ENCODE measurements at places on chromosomes 5 and 9.

- no peak for DNase-seq
Measured at GRCh38 chr5:80090884-80091166, 55.7 kb downstream of the THBS4 start.

GRCh38 chr9:70054521-70054920 is 10.9 kb downstream of the MAMDC2 start:
- DNase-seq, result no peak

DNA sequence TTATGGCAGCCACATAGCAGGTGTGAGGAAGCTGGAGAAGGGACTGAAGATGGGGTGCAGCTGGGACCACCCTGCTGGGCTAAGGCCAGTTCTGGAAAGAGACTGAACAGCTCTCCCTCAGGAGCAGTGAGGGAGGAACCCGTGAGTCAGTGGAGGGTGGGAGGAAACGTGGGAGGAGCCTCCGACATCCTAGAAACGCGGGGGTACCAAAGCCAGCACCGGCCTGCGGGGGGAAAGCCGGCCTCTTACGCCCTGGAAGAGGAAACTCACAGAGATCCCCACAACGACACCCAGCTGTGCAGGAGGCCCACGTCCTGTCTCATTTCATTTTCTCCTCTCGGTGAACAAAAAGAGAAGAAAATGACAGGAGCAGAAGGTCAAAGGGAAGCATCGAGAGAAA is 185.8 kb upstream of the IRX4 start:
- no peak for DNase-seq

DNA sequence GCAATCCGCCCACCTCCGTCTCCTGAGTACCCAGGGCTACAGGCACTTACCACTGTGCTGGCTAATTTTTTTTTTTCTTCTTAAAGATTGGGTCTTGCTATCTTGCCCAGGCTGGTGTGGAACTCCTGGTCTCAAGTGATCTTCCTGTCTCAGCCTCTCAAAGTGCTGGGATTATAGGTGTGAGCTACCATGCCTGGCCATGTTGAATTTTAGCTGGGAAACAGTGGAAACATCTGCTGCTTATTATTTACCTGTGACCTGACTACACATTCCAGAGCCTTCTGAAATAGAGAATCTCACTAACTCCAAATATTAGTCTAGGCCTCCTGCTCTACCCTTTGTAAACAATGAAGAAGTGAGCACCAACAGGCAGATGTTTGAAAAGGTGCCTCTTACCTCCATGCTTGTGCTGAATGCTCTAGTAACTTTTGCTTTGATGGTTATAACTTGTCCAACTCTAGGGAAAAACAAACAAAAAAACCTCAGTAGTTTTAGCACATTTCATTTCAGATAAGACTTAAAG is 22.5 kb downstream of the ACOT12 start:
- DNase-seq, result no peak

DNA sequence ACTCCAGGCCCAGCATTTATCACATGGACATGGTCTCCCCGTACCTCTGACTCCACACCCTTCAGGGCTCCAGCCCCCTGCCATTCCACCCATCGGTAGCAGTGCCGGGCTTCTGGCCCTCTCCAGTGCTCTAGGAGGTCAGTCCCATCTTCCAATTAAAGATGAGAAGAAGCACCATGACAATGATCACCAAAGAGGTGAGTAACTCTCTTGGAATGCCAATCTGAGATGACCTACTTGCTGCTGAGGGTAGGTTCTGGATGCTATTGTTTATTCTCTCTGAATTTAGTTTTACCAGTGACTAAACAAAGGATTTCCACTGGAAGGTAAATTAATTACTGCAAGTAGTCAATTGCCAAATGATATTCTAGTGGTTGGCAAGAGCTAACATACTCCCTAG is 80.8 kb downstream of the TLE4 start:
- no peak for DNase-seq

DNA sequence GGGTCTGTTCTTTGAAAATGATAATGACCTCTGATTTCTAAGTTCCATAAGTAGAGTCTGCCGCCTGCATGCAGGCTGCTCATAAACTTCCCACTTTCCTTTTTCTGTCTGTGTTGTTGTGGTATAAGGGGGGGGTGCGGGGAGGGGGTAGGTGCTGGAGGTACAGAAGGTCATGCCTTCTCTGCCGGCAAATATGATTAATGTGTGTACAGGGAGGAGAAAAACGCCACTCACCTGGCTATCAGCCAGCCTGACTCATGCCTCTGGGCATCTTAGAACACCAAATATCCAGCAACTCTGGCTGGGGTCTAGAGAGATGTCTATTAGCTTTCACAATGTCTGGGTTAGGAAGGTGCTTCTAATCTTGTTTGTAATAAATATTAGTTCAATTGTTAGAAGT is 128.3 kb downstream of the EFNA5 start:
- DNase-seq, result no peak

- DNase-seq, result no peak
Measured at GRCh38 chr9:89495824-89496560, 1.9 kb downstream of the SEMA4D start.

DNA sequence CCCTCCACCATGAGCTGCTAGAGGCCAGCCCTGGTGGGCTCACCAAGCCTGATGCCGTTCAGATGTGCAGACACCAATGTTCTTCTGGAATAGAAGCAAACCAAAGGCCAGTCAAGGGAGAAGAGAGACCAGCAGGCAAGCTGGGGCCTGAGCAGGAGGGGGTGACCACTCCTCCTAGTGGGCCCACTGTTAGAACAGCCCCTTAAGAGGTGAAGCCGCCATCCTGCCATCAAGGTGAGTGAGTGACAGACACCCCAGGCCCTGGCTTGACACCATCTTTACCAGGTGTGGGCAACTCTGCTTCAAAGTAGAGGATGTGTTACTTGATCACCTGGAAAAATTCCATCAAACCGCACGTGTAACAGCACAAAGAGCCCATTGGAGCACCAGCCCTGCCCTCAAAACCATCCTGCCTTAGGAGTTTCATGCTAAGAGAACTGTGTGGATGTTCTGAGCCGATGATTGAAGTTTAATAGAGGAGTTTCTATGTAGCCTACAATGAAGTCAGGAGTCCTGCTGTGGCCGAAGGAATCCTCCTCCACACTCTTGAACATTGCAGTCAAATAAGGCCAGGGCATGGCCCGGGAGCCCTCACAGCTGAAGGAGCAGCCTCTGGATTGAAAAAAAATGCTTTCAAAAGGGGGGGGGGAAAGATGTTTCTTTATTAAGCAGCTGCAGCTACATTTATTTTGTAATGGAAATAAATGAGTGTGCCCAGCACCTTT is 20.8 kb downstream of the AMBP start:
- DNase-seq, result no peak

GRCh38 chr5:179974946-179975712 is 67.4 kb upstream of the TBC1D9B start:
- peak; percentile 58 for DNase-seq

DNA sequence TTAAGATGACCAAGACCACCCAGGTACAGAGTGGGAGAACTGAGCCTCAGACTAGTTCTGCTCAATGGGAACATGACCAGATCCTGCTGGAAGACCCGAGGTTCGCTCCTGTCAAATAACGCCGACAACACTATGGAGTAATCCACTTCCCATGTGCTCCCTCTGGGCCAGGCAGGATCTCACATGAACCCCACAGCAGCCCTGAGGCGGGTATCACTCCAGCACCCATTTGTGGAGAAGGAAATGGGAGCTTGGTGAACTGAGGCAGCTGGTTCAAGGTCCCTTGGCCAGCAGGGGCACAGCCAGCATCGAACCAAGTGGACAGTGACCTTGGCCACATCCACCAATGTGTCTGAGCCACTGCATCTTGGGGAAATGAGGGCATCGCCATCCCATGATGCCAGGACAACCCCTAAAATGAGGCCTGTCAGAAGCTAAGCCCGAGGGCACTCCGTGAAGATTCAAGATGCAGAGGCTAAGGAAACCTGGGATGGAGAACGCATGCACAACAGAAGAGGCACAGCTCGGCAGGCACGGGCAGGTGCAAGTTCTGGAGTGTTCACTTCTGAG is 8.5 kb downstream of the ANKS6 start:
- DNase-seq, result no peak

GRCh38 chr9:9620736-9621135 is 992.1 kb downstream of the PTPRD start:
- DNase-seq, result no peak

DNA sequence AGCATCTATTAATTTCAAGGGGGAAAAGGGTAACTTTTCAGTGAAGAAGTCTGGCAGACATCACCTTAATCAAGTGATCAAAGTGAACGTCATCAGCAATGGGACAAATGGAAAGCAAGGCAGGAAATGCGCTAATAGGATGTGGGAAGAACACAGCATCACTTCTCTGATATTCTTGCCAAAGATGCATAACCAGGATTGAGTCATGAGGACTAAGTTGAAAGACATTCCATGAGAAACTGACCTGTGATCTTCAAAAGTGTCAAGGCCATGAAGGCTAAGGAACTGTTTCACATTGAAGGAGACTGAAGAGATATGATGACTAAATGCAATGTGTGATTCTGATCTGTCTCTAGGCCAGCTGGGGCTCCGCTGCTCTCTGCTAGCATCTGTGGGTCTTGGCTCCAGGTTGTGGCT is 92.9 kb downstream of the NDFIP1 start:
- no peak for DNase-seq

GRCh38 chr9:106478727-106479126 is 384.2 kb upstream of the ZNF462 start:
- DNase-seq, result no peak

DNA sequence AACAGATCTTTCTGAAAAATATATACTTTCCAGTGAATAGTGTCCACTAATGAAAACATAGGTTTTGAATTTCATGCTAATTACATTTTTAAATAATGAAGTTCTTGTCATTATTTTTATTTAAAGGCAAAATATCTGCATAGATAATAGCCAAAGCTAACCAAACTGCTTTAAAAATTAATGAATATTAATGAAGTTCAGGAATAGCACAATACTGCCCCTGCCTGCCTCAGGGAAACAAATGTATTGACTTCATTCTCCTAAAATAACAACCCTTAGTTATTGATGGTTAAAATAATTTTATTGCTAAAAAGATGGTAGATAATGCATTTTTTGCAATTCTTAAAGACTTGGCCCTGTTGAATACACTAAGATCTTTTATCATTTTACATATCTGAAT is 103.6 kb upstream of the SSBP2 start:
- DNase-seq, result peak; percentile 50

- no peak for DNase-seq
Measured at GRCh38 chr9:7137040-7137439, 379.3 kb downstream of the KDM4C start.

GRCh38 chr5:115033861-115034260 is 135.8 kb downstream of the TRIM36 start:
- DNase-seq, result peak; percentile 2

DNA sequence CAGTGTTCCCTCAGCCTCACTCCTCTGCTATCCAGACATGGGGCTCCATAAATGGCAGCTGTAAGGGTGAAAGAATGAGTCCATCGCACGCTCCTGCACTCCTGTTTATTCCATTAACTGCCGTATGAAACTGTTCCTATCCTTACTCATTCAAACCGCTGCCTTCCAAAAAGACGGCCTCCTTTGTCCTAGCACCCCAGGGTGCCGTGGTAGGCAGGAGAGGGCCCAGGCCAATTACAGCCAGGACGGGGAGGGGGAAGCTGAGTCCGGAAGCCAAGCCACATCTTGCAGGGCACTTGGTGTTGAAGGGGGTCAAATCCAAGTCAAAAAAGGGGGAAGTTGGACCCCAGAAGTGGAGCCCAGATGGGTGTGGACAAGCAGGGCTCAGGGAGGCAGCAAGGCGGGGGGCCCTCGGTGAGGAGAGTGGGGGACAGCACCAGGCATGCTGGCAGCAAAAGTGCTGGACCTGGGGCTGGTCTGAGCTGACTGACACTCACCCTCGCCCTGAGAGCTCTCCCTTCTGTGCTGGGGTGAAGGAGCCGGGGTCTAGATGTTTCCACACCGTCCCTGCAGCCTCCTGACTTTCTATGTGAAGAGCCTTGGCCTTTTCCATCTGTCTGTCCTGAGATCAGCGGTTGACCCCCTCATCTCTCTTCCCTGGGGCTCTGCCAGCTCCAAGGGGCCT is 63.3 kb downstream of the COL23A1 start:
- no peak for DNase-seq

DNA sequence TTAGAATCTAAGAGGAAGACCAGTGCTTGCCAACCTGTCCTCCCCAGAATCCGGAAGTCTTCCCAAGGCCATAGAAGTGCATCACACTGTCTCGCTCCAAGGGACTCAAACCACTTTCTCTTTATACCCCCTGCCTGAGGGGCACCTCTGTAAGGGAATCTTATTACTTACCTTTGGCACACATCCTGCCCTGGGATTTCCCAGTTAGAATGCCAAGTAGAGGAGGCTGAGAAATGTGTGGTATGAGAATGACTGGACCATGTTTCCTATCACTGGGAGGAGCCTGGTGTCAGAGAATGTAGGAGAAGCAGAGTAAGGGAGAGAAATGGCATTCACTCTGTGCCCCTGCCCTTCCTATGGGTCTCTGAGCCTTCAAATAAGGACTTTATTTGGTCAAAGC is 85.8 kb downstream of the AOPEP start:
- DNase-seq, result no peak

- no peak for DNase-seq
Measured at GRCh38 chr9:113482991-113483675, 19.6 kb downstream of the RGS3 start.

- no peak for DNase-seq
Measured at GRCh38 chr9:18756712-18757125, 276.3 kb downstream of the SAXO1 start.

Measured in erythroblast (primary cell).